ENCODE measurements at places on chromosomes 11 and 22.

DNA sequence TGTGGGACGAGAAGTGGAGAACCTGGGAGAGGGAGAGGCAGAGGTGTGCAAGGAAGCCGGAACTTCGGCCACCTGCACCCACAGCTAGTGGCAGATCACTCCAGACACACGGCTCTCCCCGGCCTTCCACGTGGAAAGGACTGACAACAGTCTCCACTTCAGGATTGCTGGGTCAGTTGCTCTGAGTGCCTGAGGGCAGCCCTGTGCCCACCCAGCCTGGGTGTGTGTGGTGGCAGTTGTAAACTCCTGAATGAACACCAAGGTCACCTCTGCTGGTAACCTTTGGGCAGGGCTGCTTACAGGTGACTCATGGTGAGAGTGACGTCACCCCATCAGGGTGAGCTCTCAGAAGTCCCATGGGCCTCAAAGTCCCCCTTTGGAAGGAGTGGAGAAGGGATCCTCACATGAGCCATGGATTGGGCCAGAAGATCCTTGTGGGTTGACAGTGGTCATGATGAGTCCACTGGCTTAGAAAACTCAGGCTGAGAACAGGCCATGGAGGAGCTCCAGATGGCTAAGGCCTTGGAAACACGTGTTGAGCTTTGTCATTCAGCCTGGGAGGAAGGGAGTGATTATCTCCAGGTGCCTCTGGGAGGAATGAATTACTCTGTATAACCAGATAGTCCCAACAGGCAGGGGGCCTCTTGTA lies 71.3 kb downstream of the BCR start:
- DNase-seq, result no peak

GRCh38 chr22:46931881-46932280 lies 169.4 kb downstream of the TBC1D22A start:
- DNase-seq, result no peak

GRCh38 chr11:94010136-94010535 lies 11.0 kb upstream of the HEPHL1 start:
- DNase-seq, result no peak

GRCh38 chr11:35907648-35908431 lies 36.0 kb upstream of the LDLRAD3 start:
- DNase-seq, result no peak

GRCh38 chr22:16972311-16972710 lies 35.7 kb downstream of the GAB4 start:
- DNase-seq, result no peak

DNA sequence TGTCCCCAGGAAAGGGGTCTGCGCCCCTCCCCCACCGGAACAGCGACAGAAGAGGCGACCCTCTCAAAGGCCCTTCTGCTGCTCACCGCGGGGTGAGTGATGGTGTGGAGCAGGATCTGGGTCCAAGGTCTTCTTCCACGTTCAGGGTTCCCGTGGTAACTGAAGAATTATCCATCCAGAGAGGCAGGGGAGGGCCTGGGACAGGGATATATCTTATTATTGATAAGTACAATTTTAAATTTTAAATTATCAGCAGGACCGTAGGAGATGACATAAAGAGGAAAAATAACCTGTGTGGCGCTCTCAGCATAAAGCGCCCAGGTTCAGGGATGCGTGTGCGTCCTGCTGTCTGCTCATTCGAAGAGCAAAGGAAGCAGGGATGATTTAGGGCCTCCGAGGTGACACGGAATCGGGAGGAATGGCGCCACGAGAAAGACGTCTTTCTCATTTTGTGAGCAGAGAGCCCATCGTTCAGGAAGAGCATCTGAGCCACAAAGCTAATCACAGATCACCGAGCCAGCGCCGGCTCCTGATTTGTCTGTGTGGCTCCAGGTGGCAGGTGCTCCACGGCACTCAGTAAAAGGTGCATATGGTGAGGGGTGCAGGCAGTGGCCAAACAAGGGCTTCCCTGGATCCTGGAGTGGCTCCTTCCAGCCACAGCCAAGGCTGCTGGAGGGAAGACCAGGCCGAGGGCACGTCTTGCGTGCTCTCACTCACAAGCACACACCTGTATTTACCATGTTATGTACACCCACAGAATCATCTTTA lies 19.3 kb downstream of the KRTAP5-5 start:
- DNase-seq, result no peak

DNA sequence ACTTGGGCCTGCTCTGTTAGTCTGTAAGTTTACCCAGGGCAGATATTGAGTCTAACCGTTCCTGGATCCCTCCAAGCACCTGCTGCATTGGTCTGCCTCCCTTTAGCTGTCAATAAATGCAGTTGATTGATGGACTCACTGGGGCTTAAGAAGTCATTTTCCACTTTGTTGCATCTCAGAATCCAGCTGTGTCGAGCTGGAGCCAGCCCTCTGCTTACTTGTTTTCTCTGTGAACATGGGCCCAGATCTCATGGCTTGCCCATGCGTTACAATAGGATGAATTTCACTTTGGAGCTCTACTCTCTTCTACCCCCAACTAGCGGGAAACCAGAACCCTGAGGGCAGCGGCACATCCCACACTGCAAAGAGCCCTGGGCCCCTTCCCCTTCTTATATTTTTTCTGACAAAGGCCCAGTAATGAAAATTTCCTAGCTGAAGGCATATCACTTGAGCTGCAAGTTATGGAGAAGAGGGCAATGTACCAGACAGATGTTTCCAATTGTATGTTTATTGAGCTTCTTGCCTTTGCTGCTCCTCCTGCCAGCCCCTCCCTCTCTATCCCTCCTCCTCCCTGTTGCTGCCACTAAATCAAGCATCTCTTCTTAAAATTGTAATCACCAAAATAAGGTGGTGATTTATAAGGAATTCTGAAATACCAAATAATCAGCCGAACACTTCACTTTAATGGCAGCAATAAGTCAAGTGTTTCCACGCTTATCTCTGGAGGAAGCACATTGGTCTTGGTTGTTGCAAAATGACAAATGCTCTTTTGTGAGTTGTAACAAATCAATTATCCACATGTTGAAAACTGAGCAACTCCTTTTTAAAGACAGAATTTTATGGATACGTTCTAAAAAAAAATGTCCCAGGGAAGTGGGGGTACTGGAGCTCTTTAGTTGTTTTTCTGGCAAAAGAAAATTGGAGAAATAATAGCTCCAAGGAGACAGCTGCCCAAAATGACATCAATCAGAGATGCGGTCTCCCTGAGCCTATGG lies 212.3 kb upstream of the ZBED5 start:
- DNase-seq, result no peak

DNA sequence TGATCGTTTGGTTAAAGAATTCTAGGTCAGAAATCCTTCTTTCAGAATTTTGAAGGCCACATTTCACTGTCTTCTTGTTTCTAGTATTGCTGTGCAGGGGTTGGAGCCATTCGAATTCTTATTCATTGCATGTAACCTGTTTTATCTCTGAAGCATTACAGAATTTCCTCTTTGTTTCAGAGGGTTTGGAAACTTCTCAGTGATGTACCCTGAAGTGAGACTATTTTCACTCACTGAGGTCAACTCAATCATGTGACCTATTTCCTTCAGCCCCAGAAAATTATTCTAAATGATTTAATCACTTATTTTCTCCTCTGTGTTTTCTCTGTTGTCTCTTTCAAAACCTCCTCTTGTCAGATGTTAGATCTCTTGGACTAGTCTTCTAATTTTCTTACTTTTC lies 147.8 kb downstream of the ENTHD1 start:
- no peak for DNase-seq

GRCh38 chr22:49937758-49938564 lies 19.5 kb downstream of the CRELD2 start:
- no peak for DNase-seq

DNA sequence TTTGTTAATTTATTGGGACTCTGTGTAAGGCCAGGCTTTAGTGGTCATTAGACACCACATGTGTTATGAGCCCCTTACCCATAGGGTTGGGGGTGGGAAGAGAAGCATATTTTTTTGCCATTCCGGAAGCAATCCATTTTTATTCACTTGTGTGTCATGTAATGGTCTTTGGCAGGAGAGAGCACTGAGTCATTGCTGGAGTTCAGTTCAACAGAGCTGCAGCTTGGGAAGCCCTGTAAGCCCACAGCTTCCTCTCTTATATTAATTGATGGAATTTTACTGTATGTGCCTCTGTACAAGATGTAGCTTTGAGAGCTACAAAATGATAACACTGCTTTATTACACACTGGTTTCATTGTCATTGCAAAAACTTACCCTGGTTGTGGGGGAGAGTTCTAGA lies 177.3 kb upstream of the SORL1-AS1 start:
- no peak for DNase-seq

DNA sequence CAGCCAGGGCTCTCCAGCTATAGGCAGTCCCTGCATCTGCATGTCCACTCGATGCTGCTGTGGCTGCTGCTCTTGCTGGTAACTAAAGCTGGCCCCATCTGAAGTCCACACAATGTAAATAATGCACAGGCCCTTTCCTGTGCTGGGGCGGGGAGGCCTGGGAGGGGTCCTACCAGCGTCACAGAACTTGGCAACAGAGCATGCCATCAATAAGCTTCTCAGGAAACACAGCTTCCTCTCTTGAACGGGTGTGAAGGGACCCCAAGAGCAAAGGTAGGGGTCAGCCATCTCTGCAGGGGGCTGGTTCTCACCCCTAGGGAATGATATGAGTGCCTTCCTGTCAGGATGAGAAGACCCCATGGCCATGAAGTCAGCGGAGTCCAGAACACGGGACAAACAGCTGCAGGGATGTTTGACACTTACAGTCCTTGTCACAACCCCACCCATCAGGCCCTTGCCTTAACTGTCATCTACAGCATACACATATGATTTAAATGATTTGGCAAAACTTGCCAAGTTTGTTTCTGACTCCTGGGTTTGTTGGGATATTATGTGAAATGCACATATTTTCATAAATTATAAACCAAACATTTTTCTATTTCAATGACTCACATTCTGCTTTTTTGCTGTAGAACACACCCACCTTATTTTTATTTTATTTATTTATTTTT lies 39.1 kb upstream of the LYVE1 start:
- no peak for DNase-seq

GRCh38 chr22:25742918-25743708 lies 1.1 kb downstream of the MYO18B start:
- no peak for DNase-seq

- DNase-seq, result no peak
Measured at GRCh38 chr22:32837803-32838202, 36.3 kb downstream of the TIMP3 start.

DNA sequence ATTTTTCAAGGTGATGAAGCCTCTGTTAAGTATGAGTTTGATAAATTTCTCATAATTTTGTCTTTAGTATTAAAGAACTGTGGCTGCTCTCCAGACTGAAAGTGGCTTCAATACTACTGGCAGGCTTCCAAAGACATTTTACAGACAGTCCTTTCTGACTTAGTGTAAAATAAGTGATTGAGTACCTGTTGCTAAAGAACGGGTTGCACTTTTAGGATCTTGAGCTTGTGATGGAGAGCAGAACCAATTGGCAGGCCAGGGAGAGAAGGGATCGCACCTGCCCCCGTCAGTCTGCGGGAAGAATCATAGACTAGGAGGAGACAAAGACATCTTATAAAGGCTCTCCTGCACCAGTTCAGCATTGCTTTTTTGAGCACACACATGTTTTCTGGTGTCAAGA lies 4.4 kb downstream of the NCAM1 start:
- no peak for DNase-seq

- no peak for DNase-seq
Measured at GRCh38 chr11:12390687-12391110, 13.3 kb downstream of the PARVA start.

- no peak for DNase-seq
Measured at GRCh38 chr11:83205608-83206185, 12.2 kb downstream of the ANKRD42 start.

GRCh38 chr22:45196926-45197605 lies 33.3 kb downstream of the NUP50 start:
- no peak for DNase-seq

- DNase-seq, result no peak
Measured at GRCh38 chr11:30581675-30582074, 4.5 kb downstream of the MPPED2 start.

- DNase-seq, result no peak
Measured at GRCh38 chr22:39721206-39722031, 150.9 kb downstream of the CACNA1I start.

DNA sequence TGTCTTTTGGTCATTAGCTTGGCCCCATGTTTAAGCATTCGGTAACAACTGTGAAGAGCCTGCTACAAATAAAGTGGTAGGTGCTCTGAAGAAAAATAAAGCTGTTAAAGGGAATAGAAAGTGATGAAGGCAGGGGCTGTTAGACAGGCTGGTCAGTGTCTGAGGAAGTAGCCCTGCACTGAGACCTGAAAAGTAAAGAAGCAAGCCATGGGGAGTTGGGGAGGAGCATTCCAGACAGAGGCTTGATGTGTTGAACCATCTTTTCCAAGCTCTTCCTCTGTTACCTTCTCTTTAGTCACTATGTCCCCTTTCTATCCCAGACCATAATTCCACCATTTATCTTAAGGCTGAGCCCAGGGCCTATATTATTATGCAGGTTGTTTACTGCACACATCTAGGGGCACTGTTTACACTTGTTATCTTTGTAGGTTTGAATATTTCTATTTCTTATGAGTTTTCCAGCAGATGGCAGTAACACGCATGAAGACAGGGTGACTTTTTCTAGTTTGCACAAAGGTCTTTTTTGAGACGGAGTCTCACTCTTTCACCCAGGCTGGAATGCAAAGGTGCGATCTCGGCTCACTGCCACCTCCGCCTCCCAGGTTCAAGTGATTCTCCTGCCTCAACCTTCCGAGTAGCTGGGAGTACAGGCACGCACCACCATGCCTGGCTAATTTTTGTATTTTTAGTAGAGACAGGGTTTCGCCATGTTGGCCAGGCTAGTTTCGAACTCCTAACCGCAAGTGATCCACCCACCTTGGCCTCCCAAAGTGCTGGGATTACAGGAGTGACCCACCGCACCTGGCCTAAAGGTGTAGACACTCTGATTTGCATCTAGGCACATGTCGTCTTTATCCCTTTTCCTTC lies 23.0 kb downstream of the ZFTA start:
- no peak for DNase-seq

GRCh38 chr11:68950270-68950669 lies 30.5 kb downstream of the MRGPRD start:
- DNase-seq, result no peak

- no peak for DNase-seq
Measured at GRCh38 chr11:64742889-64743590, 902 bp downstream of the RASGRP2 start.

GRCh38 chr11:48036011-48036410 lies 55.7 kb downstream of the PTPRJ start:
- DNase-seq, result no peak

- no peak for DNase-seq
Measured at GRCh38 chr22:50399751-50400331, 56.7 kb downstream of the PPP6R2 start.

All from DMS153 (cell line).